RKO (cell line): ENCODE measurements at places on chromosomes 1 and 21.
A peak's percentile ranks its signal among the peaks of the same experiment; 100 is the strongest.

GRCh38 chr1:228846952-228847351, 111.7 kb downstream of the RHOU start:
- no peak for DNase-seq

- DNase-seq, result no peak
Measured at GRCh38 chr1:3691421-3692204, 39.3 kb downstream of the TP73 start.

- no peak for DNase-seq
Measured at GRCh38 chr21:43001316-43001715, 27.0 kb downstream of the PKNOX1 start.

DNA sequence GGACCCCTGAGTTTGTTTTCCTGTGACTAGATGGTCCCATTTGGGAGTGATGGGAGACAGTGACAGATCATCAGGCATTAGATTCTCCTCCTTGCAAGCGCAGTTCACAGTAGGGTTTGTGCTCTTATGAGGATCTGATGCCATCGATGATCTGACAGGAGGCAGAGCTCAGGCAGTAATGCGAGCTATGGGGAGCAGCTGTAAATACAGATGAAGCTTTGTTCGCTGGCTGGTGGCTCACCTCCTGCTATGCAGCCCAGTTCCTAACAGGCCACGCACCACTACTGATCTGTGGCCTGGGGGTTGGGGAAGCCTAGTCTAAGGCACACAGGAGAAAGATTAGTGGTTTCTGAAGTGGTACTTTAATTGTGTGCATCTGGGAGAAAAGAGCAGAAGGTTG, 7.1 kb upstream of the PLPP3 start:
- no peak for DNase-seq

DNA sequence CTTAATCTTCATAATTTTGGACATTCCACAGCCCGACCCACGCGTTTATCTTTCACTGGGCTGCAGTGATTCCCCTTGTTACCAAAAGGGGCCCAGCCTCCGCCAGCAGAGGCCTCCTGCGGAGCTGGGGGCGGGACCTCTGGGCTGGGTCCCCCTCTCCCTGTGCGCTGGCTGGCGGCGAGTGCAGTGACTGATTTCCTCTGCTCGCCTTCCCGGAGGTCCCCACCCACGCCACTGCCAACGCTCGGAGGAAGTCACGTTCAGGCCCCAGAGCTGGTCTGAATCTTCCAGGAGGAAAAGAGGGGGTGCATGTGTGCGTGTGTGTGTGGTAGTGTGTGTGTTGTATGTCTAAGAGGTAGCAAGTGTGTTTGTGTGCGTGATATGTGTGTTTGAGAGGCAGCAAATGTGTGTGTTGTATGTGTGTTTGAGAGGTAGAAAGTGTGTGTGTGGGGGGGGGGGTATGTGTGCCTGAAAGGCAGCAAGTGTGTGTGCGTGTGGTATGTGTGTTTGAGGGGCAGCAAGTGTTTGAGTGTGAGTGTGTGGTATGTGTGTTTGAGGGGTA, 35.0 kb upstream of the JAK1 start:
- DNase-seq, result no peak

DNA sequence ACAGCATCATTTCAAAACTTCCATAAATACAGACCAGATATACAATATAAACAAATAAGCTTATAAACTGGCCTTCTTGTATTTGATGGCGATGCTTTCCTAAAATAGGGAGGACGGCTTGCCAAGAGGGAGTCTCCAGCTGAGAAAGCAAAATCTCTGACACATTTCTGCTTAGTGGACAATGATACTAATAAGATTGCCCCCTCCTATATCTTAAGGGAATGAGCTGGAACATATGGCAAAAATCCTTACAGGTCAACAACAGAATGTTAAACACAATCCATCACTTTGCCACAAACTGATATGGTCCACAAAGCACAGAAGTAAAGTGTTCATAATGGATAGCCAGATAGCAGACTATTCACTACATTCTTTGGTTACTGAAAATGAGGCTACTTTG, 7.1 kb upstream of the GADD45A start:
- DNase-seq, result no peak

DNA sequence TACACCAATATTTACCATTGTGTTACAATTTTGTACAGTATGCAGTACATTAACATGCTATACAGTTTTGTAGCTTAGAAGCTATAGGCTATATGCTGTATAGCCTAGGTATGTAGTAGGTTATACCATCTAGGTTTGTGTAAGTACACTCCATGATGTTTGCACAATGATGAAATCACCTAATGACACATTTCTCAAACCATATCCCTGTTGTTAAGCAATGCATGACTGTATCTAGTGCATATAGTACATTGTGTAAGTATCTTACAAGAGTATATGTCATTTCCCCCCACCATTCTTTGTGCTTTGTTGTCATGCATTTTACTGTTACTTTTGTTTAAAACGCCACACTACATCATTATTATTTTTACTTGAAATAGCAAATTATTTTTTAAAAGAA, 65.7 kb upstream of the RNF11 start:
- peak; percentile 79 for DNase-seq

GRCh38 chr1:104378414-104378813, 628.7 kb downstream of the AMY1C start:
- DNase-seq, result no peak

DNA sequence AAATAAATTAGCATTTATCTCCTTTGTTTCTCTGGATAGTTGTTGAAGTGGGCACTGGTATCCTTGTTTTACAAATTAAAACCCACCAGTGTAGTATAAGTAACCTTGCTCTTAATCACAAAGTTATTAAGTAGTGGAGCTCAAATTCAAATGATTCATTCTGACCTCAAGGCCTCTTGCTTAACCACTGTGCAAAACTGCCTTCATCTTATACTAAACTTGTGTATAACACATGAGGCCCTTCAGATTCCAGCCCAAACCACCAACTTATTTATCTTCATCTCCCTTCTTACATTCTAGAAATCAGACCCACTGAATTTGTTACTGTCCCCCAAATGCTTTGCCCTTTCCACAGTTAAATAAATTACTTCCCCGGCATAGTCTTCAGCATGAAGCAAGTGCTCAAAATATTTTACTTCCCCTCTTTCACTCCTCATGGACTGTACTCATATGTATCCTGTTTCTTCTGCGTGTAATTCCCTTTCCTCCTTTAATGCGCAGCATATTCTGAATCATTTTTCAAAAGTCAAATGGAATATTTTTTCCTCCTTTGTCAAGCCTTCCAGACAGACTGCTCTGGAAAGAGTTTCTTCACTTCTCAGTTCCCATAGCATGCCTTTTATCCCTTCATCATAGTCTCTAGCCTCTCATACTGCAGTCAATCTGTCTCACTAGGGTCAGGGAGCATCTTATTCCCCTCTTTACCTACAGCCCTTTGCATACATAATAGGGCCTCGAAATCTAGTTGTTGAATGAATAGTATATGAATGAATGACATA, 19.0 kb upstream of the DNASE2B start:
- no peak for DNase-seq

- DNase-seq, result no peak
Measured at GRCh38 chr1:43982808-43983207, 3.8 kb downstream of the B4GALT2 start.

DNA sequence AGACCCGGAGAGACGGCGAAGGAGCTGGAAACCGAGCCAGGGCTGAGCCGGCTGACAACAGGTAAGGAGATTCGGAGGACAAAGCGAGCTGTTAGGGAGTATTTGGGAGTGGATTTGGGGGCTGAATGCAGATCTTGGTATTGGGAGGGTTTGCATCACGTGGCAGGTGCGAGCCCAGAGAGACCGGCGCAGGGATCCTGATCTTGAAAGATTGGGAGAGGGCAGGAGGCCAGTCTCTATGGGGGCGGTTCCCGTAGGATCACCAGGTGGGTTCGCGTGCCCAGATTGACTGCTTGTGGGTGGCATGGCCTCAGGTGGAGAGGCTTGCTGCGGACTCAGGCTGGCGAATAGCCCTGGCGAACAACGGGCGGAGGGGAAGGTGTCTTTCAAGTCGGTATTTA, 204 bp downstream of the CIART start:
- DNase-seq, result no peak

DNA sequence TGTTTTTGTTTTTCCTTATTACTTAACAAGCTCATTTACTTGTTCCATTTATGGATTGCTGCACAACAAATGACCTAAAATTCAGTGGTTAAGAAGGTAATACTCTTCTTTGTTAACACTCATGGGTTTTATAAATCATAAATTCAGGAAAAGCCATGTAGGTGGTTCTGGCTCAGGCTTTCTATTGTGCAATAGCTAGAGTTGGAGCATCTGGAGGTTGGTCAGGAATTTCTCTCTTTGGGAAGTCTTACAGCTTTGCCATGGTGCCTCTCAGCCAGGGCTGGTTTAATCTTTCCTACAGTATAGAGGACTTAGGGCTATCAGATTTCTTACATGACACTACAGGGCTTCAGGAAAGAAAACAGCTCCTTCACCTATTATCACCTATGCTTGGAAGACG, 1677.1 kb downstream of the KCNT2 start:
- DNase-seq, result no peak

DNA sequence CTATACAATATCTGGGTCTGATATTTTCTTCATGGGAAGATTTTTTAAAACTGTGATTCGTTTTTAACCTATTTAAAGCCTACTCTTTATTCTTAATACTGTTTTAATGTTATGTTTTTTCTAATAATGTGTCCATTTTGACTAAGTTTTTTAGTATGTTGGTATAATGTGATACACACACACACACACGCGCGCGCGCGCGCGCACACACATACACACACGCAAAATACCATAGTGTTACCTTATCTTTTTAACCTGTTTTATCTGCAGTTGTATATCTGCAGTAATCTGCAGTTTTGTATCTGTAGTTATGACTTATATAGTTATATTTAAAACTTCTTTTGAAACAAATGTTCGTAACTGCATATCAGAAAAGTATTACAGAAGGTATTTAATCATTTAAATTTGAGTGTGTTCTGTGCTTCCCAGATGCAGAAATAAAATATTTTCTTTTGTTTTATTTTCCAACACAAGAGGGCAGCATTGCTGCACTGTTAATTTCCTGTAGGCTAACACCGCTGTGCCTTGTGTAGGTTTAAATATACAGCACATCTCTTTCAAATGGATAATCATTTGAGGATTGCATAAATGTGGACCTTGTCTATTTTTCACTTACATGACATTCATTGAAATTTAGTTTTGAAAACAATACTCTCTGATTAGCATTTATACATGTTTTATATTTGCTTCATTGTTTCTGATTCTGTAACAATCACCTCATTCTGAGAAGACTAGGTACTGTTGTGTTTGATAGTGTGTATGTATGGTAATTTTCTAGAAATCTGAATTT, 166.1 kb downstream of the PDE4B start:
- DNase-seq, result peak; percentile 59

GRCh38 chr1:2628191-2628932, 4.5 kb downstream of the MMEL1 start:
- DNase-seq, result no peak

- no peak for DNase-seq
Measured at GRCh38 chr1:64844175-64844574, 99.3 kb downstream of the RAVER2 start.

DNA sequence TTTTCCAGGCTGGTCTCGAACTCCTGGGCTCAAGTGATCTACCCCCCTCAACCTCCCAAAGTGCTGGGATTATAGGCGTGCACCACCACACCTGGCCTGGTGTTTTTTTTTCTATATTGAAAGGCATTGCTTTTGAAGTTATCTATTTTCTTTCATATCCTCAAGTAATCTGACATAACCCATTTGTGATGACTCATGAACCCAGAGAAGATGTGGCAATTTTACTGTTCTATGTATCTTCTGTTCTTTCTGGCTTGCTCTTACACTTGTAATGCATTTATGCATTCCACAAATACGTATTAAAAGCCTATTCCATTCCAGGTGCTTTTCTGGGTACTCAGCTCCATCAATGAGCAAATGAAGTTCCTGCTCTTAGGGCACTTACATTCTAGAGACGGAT, 29.9 kb upstream of the ERRFI1 start:
- DNase-seq, result no peak

DNA sequence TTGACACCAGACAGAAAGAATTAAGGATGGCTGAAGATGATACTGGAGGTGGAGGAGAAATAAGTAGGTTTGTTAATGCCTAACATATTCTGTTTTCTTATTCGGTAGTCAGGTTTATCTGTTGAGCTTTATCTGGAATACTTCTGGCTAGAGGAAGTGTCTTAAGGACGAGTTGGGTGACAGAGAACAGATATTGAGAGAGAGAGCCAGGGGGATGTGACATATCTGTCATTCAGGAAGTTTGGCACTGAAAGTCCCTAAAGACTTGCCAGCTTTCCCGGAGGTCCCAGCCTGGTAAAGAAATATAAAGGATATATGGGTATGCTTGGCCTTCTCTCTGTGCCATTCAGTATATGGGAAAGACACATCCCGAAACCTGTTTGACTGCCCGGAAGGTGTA, 280.6 kb downstream of the ZP4 start:
- DNase-seq, result no peak

DNA sequence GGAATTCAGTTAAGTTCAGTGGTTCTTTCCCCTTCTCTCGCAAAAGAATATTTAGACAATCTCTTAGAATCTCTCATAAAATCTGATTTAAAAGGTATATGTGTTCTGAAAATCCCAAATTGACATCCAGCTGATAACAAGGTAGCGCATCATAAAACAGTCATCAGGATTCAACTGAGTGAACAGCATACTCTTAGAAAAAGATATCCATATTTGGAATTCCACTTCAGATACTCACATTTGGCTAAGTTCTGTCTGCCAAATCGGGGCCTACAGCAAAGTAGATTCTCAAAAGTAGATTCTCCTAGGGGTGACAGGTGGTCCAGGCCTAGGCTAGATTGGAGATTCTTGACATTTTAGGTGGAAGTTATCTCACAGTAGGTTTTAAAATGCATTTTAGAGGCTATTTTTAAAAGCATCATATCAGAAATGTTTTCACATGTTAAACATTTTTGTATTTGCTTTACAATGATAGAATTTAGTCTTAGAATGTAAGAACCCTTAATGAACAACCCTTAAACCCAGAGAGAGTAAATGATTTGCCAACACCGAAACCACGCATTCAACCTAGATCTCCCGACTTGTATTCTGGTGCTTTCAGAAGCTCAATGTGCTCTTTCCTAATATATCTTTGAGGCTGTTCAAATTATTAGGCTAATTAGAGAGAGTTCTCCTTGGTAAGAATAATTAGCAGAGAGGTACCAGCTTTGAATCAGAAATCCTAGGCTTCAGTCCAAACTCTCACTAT, 318.9 kb downstream of the LMO4 start:
- no peak for DNase-seq

DNA sequence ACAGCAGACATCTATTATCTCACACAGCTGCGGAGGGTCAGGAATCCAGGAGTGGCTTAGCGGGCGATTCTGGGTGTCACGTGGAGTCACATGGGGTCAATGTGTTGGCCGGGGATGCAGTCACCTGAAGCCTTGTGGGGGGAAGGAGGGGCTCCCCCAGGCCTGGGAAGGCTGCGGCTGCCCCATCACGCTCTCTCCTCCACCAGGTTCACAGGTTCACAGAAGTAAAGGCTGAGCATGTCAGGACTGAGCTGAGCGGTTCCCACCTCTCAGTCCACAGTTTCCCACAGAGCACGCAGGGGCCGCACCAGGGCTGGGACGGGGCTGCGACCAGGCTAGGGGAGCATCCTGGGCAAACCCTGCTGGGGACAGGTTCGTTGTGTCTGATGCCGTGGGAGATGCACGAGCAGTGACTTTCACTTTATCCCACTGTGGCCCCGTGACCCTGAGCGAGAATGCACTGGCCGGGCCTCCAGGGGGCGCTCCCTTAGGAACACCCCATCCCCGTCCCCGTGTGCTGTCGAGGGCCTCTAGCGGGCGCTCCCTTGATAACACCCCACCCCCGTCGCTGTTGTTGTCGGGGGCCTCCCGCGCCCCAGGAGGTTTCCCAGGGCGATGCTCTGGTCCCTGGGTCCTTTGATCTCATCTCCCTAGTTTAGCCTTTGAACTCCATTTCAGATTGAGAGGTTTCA, 73.2 kb upstream of the TRAPPC10 start:
- DNase-seq, result no peak
